ENCODE measurements at places on chromosomes 5 and 9. TPM values are rescaled to one million over a fixed set of nuclear protein-coding genes. Genes with fewer than 3 reads are reported as not detected.

The PDZD2 gene
- total RNA-seq: 15.7 TPM

The EQTN gene
- total RNA-seq: not detected

The TRPM3 gene
- total RNA-seq: 5.0 TPM

The ENC1 gene
- 10.4 TPM for total RNA-seq

The PDE6A gene
- not detected for total RNA-seq

The HSPB3 gene
- not detected for total RNA-seq

The GRM6 gene
- not detected for total RNA-seq

The IFNB1 gene
- total RNA-seq: not detected
